ENCODE measurements at places on chromosomes 2 and 18.

DNA sequence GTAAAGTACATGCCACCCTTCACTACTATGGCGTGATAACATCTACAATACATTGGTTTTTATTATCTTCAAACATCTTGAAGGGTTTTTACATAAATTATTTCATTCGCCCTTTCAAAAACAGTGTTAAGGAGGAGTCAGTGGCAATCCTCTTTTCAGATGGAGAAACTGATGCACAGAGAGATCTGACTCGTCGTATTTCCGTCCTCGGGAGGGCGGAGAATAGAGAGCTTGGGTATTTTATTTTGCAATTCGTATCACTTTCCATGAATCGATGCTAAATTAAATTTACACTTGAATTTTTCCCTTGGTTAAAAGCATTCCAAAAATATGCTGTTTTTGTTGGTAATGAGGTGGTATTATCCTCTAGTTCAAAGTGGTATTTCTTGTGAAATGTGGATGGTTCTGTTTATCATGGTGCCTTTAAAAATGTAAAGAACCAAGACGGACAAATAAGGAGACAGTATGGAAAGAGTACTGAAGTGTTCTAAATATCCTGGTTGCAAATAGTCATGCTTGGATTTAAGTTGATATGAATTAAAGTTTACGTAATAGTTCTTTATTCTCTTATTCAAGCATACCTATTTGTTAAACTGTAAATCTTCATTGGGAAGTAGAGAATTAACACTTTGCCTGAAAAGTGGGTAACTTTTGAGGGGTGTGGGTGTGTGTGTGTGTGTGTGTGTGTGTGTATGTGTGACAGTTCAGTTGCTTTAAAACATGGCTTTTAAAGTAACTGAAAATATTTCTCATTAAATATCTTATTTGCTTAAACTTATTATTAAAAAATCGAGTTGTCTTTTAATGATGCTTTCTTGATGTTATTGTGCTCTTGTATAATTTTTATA is 5.6 kb downstream of the PHLPP1 start:
- DNase-seq: no peak

DNA sequence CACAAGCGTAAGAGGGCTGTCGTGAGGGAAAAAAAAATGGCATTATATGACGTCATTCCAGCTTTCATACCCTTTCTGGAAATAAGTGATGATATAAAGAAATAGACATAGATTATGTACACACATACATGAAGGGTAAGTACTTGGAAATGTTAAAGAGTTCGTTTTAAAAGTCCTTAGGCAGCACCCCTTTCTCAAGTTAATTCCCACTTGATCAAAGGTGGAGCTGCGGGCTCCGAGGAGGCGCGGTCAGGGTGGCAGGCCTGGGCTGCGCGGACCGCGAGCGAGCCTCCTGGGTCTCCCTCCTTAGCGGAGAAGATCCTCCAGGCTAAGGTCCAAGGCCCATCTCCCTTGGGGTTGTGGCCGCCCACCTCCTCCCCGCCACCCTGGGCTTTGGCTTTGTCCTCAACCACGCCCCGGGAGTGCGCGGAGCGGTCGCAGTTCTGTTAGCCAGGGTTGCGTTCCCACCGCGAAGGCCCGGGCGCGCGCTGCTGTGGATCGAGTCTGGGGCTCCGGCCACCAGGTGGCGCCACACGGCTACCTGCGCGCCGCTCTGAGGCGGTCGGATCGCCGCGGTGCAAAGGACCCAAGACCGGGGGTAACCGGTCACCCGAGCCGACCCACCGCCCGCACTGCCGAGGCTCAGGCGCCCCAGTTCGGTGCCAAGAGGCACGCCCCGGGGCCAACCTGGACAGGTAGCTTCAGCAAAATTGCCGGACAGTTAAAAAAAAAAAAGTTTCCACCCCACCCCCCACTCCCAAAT is 66.8 kb downstream of the HNRNPLL start:
- peak; percentile 81 for DNase-seq

DNA sequence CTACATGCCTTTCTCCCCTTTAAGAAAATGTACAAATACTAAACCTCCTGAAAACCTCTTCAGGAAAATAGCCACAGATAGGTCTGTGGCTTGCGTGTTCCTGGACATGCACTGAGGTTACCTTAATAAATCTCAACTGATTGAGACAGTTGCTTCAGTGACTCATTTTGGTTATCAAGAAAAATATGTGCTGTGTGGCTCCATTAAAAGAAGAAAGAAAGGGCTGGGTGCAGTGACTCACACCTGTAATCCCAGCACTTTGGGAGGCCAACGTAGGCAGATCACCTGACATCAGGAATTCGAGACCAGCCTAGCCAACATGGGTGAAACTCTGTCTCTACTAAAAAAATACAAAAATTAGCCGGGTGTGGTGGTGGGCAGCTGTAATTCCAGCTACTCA is 27.1 kb downstream of the CREG2 start:
- no peak for DNase-seq

- no peak for DNase-seq
Measured at GRCh38 chr2:241865957-241866789, 3.4 kb upstream of the RTP5 start.

- DNase-seq: no peak
Measured at GRCh38 chr2:221075203-221075602, 496.9 kb downstream of the EPHA4 start.

GRCh38 chr18:74513883-74514205 is 17.7 kb downstream of the CNDP2 start:
- DNase-seq: no peak

DNA sequence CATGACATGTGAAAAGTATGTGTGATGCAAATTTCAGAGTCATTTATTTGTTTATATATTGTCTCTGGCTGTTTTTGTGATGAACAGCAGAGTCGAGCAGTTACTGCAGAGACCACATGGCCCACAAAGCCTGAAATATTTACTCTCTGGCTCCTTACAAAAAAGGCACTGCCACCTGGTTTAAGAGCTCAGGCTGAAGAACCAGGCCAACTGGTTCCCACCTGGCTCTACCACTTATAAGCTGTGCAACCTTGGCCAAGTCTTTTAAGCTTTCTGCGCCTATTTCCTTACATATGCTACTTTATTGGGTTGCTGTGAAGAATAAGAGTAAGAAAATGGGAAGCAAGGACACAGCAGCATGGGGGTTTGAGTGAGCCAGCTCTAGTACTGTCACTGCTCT is 207.6 kb downstream of the L3MBTL4 start:
- no peak for DNase-seq

GRCh38 chr2:191905336-191905735 is 58.4 kb upstream of the CAVIN2 start:
- no peak for DNase-seq

GRCh38 chr2:131122496-131122895 is 17.4 kb downstream of the PLEKHB2 start:
- DNase-seq: no peak

GRCh38 chr2:120517751-120518469 is 172.0 kb downstream of the INHBB start:
- DNase-seq: no peak

DNA sequence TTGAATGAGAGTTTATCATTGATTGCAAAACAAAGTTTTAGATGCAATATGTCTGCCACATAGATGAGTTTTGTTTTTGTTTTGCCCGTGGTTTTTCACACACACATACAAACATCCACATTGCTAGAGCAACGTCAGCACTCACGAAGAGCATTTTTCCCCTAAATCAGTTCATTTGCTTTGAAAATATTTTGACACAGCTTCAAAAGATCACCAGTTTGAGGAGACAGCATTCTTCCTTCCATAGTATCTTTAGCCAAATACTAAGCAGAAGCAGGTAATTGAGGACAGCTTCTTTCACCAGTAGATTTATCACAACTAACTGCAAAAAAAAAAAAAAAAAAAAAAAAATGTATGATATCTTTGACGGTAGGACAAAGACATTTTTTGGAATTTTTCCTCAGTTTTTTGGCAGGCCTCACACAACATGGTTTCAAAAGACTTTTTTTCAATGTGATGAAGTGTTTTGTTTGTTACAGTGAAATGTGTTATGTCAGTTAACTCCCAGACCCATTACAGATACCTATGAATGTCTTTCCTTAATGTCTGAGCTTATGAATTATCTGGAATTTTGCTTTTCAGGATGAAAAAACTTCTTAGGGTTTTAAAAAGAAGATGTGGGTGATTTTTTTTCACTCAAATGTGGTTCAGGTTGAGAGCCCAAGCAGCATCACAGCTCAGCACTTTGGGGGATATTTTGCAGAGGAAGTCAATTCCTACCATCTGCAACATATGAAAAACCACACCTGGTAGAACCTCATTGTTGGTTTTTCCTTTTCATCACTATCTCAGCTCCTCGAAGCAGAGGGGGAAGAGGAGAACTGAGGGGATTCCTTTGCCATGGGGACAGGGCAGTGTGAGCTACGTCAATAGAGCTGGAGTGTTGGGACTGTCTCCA is 31.6 kb downstream of the AOX1 start:
- no peak for DNase-seq

DNA sequence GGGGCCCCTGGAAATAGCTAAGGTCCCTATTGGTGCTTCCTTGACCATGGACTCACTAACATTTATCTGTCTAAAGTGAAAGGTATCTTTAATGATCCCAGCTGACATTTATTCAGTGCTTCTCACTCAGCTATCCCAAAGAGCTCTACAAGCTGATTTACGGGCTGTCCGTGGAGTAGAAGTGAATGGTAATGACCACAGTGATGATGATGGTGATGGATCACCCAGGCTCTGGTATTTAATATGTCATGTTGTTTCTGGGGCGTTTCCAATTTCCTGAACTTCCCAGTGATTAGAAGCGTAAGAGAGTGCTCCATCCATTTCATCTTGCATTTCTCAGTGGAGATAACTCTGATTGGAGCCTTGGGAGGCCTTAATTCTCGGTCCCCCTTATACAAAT is 304.3 kb downstream of the HRH4 start:
- no peak for DNase-seq

- DNase-seq: no peak
Measured at GRCh38 chr18:56200381-56200911, 437.9 kb downstream of the TXNL1 start.

GRCh38 chr2:150710916-150711315 is 223.4 kb upstream of the RND3 start:
- DNase-seq: no peak

DNA sequence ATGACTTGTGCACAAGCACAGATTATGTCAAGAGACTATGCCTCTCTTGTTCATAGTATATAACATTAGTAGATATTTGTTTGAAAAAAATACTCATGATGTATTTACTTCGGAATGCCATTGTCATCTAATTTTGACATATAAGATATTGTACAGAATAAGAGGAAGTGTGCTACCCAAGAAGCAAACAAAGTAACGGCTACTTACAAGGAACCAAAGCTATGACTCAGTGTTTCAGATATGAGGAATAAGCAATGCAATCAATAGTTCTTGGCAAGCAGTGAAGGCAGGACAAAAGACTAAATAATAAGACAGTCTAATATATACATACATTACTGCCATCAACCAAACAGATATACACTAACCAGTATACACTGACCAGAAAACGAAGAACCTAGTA is 256.3 kb downstream of the CCDC178 start:
- DNase-seq: no peak

DNA sequence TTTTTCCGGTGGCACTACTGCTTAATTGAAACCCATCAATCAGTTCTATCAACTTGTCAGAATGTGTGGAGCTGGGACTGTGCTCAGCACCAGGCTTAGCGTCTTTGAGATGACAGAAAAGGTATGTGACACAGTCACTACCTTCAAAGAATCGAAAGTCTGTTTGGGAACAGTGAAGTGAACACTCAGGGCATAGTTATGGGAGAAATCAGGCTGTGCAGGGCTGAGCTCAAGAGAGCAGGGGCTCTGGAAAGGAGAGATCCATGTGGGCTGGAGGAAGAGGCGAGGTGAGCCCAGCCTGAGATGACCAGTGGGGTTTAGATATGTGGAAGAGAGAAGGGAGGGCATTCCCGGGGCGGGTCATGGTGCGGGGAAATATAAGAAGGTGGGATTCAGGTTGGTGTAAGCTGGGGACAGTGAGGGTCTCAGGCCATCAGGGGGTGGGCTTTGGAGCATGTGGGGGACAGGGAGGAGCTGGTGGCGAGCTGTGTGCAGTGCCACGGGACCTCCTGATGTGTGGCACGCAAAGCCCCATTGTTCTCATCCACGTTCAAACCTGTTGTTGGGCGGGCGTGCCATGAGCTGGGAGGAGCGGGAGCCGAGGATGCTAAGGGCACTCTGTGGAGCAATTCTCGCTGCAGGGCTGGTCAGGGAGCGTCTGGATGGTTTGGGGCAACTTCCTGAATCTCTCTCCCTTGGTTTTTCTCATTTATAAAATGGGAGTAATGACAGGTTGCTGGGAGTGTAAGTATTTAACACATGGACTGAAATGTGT is 72.5 kb downstream of the VAPA start:
- DNase-seq: no peak

DNA sequence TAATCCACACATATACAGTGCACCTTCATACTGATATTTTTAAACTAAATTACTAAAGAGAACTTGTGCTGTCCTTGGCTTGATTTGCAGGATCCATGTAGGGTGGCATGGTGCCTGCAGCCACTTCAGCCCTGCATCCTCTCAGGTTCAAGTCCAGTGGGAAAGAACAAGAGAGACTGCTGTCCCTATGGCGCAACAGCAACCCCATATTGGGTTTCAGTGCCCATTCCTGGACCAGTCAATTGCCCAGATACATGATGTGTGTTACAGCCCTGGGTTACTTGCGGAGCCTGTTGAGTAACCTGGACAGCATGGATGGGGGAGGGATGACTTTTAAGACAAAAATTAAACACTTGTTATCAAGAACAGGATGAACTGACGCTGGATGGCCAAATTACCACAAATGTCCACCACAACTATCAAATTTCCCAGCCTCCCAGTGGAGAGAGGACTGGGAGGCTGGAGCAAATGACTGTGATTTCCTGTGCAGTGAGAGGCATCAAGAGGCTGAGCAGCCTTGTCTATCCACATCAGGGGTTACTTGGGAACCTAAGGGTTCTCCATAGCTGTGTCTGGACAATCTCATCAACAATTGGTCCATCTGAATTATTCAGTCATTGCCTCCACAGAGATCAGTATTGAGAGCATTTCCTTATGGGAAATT is 162.0 kb downstream of the CAPN13 start:
- DNase-seq: no peak

DNA sequence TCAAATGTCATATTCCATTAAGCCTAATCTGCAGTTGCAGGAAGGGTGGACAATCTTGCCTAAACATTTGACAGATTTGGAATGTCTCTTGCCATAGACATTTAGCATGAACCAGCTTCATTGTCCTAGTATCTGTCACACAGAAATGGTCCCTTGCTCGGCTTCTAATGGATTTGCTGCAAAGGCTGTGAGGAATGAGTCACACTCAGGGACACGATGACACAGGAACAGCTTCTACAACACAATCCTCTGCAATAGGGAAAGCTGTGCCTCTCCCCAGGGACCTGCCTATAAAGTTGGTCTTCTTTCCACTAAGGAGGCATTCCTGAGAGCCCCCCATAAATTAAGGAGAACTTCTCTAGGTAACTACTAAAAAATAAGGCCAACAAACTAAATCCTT is 155.1 kb upstream of the L3MBTL4 start:
- DNase-seq: no peak

DNA sequence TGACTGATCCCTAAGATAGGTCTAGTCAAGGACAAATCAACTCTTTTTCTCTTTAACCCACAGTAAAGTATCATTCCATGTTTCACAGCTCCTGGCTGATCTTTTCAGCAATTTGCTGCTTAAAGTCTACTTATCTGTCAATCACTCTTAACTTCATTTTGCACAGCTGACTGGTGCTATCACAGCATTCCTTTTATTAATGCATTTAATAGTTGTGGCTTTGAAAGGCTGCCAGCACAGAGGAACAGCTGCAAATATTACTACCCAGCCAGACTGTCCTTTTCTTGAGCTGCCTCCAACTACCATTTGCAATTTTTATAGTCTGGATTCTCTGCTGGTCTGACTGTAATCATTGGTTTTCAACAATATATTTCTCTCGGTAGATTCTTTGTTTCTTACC is 303.5 kb downstream of the STK39 start:
- DNase-seq: no peak

- DNase-seq: no peak
Measured at GRCh38 chr2:120238728-120239487, 13.7 kb upstream of the RALB start.
